ENCODE measurements at places on chromosomes 2 and 18.

DNA sequence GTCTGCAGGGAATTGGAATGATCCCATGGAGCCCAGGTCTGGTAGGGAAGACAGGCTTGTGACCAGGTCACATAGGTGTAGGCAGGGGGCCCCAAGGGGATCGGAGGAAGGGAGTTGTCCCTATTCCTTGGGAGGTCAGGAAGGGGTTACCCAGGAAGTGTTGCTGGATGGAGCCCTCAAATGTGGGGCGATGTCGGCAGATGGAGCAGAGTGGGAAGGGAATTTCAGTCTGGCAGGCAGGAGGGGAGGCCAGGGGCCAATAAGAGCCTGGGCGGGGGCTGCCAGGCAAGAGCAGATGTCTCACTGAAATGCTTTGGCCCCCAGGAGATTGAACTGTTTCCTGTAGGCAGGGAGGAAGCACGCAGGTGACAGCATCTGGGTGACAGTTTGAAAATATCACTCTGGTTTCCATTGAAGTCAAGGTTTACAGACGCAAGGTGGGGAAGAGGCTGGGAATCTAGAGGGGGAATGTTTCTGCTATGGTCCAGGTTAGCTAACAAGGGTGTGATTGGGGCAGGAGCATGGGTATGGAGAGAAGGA lies 81.5 kb upstream of the SMAD2 start:
- no peak for DNase-seq

- no peak for DNase-seq
These were observed 237.2 kb upstream of the COPS8 start for GRCh38 chr2:236848501-236848900.

GRCh38 chr2:237520290-237520689 lies 33.2 kb downstream of the MLPH start:
- DNase-seq, result no peak

GRCh38 chr18:57649556-57650500 lies 28.2 kb upstream of the NARS1 start:
- no peak for DNase-seq

- DNase-seq, result no peak
These were observed 62.9 kb downstream of the MIB1 start for GRCh38 chr18:21803495-21803894.

DNA sequence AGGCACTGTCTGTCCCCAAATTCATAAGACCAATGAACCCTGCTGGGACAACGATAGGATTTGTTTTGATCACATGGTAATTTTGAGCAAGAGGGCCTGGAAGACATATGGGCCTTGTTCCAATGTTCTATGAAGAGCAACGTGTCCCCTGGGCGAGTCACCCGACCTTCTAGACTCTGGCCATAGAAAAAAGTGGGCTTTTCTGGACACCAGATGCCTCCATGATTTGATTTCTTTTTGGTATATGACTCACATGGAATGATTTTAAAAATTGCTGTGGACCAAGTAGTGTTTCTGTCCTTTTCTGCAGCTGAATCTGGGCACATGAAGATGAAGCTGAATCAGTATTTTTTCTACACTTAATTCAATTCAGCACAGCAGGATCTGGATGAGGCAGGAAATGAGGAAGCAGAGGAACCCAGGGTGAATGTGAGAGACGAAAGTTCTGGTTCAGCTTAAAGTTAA lies 104.9 kb downstream of the CDC42EP3 start:
- no peak for DNase-seq

DNA sequence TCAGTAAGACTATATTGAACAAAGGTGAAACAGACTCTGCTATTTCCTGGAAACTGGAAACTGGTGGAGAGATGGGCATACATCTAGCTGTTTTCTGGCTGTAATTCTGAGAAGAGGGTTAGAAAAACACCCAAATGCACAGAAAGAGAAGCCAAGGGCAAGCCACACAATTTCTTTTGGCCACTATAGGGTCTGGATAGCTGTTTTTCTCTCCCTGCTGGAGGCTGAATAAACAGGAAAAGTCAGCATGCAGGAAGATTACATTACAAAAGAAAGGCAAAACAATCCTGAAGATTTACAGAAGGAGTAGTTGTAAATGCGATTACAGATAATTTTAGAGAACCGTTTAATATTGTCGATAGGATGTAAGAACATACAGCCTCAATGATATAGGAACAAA lies 186.2 kb upstream of the REG3G start:
- DNase-seq, result no peak

DNA sequence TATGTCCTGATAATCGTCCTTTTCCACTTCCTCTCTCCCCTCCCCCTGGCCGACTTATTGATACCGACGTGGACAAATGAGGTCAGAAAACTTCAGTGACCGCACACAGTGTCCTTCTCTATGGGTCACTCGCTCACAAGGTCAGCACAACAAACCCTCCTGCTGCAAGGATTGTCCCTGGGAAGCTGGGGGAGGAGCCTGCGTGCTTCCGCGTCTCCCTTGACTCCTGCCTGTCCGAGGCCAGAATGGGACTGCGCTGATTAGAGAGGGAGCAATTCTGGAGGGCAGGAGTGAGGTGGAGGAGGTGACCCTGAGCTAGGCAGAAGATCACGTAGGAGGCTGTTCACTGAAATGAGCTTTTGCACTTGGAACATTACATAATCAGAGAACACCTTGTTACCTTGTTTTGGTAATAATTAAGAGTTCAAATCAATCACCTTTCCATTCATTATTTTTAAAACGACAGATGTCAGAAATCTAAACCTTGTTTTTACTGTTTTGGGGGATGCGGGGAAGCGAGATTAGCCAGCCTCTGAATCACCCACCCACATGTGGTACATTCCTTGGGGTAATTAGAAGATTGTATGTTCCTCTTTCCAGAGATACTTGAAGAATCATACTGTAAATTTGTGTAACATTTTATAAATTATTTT lies 70.6 kb downstream of the CTAGE1 start:
- DNase-seq, result no peak

GRCh38 chr18:25137197-25137472 lies 214.8 kb downstream of the ZNF521 start:
- DNase-seq, result no peak

DNA sequence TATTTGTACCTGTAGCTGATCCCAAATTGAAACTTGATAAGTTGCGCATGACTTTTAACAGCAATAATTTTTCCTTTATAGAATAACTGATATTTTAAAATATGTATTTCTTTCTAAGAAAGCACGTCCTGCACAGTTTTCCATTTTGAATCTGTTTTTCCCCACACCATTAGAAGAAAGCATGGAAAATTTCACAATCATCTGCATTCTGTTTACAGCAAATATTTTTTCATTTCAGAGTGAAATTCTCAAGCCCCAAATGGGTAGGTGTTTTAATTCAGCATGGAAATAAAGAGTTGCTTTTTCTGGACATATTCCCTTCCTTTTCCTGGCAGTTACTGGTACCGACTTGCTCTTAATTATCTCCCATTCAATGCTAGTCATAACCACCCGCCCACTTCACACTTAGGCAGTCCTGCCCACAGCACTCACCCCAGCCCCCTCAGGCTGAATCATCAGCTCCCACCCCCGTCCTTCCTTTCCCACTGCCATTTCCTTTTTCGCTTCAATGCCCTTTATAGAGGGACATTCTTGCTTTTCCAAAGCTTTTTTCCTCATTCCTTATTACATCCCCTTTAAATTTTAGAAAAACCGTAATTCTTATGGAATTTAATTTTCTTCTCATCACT lies 89.2 kb upstream of the GLS start:
- peak; percentile 27 for DNase-seq
